Muscle of arm (tissue), 14 donors: ENCODE measurements at places on chromosomes 7 and 10. TPM values are rescaled to one million over a fixed set of nuclear protein-coding genes. Genes with fewer than 3 reads are reported as not detected.

DNA sequence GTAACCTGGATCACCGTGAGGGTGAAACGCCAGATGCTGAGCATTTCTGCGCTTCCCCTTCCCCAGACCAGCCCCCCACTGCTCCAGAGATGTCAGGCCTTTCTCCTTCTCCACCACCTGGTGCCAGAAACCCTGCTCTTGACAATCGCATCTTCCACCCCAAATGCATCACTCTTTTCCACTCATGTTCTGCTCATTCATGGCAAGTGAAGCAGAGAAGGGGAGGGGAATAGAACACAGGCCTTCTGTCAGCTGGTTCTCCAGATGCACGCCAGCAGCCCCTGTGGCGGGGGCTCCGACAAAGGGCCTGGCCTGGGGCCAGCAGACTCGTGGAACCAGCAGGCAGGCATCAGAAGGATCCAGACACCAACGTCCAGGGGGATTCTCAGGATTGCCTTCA, 68.5 kb upstream of the SVIL start:
- DNase-seq: no peak

The CALML3 gene
- 0.18 TPM for polyA plus RNA-seq

GRCh38 chr7:960269-960871, 5.9 kb upstream of the ADAP1 start:
- no peak for DNase-seq

GRCh38 chr7:117858712-117859111, 14.5 kb downstream of the CTTNBP2 start:
- DNase-seq: no peak

DNA sequence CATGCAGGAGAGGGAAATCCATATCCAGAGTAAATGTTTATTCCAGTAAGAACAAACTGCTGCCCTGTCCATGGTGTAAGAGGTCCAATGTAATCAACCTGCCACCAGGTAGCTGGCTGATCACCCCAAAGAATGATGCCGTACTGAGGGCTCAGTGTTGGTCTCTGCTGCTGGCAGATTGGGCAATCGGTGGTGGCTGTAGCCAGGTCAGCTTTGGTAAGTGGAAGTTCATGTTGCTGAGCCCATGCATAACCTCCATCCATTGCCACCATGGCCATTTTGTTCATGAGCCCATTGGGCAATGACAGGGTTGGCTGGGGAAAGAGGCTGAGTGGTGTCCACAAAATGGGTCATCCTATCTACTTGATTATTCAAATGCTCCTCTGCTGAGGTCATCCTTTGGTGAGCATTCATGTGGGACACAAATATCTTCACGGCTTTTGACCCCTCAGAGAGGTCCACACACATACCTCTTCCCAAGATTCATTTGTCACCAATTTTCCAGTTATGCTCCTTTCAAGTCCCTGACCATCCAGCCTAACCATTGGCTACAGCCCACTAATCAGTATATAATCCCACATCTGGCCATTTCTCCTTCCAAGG, 23.3 kb upstream of the PAPSS2 start:
- no peak for DNase-seq

The SAMD9 gene
- polyA plus RNA-seq: 3.3 TPM

The TMEM213 gene
- polyA plus RNA-seq: 0.30 TPM

The CRYGN gene
- polyA plus RNA-seq: not detected

The GIMAP1 gene
- 3.6 TPM for polyA plus RNA-seq

- no peak for DNase-seq
Observed at GRCh38 chr7:15561835-15562234, at the start of gene AGMO. TSS of gene AGMO (minus strand) at chr7:15562015.

The COL1A2 gene
- 3,325 TPM for polyA plus RNA-seq

DNA sequence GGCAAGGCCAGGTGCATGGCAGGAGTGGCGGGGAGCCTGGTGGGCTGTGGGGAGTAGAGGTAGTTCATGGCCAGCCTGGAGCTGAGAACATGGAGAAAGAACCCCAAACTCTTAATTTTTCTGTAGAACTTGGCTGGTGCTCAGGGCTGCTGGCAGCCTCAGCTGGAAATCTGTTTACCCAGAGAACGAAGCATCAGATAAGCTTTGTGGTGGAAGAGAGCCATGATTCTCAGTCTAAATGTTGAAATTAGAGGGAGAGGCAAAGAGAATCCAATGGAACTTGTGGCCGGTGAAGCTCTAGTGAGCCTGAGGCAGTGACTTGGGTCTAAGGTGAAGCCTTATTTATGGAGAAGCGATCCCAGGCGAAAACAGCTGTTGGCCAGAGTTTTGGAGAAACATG, 126.4 kb downstream of the CCDC3 start:
- no peak for DNase-seq

GRCh38 chr7:82384051-82384464, 59.5 kb downstream of the CACNA2D1 start:
- DNase-seq: no peak

DNA sequence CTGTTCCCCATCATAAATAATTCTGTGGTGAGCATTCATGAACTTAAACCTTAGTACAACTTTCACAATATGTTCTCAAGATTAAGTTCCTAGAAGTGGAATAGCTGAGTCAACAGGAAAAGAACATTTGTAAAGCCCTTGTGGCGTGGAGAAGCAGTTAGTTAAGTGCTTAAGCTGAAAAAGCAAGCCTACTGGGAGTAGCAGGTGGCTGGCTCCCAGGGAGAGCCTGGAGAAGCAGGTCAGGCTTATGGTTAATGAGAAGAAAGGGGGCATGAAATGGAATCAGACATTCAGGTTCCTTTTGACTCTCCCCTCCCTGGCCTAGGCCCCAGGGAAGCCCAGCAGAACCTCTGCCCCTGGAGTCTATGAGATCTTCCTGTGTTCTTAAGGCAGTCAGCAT, 35.3 kb downstream of the VSTM4 start:
- no peak for DNase-seq

The EN2 gene
- 0.35 TPM for polyA plus RNA-seq

- DNase-seq: no peak
Observed at GRCh38 chr7:34567906-34568305, 90.1 kb upstream of the NPSR1 start.

DNA sequence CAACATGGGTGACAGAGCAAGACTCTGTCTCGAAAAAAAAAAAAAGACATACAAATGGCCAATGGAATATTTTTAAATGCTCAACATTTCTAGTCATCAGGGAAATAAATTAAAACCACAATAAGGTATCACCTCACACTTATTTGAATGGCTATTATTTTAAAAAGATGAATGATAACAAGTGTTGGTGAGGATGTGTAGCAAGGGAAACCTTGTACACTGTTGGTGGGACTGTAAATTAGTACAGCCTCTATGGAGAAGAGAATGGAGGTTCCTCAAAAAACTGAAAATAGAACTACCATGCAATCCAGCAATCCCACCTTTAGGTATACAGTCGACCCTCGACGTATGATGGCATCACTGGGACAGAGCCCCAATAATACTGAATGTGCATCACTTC, 65.4 kb upstream of the DIP2C start:
- no peak for DNase-seq

The CREB5 gene
- polyA plus RNA-seq: 21.9 TPM

GRCh38 chr10:121036431-121036830, 185.3 kb downstream of the WDR11 start:
- DNase-seq: peak; percentile 56

GRCh38 chr7:45073786-45074527, 14.8 kb downstream of the NACAD start:
- DNase-seq: no peak

DNA sequence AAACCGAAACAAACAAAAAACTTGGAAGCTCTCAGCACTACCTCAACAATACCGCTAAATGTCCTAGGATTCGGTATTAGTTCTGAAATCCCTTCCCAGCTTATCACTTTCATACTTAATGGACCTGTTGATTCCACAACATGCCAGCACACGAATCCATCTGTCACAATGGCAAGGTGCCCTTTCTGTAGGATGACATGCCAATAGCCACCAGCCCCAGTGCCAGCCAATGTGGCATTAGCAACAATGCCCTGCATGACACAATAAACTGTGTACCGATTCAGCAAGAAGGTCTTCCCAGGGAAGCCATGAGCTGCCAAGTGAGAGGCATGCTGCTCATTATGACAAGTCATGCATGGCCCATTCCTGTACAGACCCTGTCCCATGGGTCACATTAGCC, 35.6 kb upstream of the CHCHD3 start:
- no peak for DNase-seq

DNA sequence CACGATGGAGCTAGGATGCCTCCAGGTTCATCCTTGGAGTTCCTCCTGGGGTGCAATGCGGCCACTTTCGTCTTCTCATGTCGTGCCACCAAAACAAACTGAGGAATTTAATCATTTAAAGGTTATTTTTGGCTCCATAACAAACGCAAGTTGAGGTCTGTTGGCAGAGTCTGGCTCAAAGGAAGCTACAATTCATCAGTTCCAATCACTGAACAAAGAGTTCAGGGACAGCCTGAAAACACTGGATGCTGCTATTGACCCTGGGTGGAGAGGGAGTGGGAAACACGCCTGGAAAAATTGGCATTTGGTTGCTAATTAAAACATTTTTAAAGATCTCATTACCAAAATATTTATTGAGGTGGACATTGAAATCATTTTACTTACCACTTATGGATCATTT, 11.4 kb upstream of the MGMT start:
- DNase-seq: no peak

The HMX3 gene
- not detected for polyA plus RNA-seq

- DNase-seq: no peak
Observed at GRCh38 chr10:125441151-125441550, 241.8 kb downstream of the TEX36 start.

The PTPRE gene
- polyA plus RNA-seq: 5.0 TPM

DNA sequence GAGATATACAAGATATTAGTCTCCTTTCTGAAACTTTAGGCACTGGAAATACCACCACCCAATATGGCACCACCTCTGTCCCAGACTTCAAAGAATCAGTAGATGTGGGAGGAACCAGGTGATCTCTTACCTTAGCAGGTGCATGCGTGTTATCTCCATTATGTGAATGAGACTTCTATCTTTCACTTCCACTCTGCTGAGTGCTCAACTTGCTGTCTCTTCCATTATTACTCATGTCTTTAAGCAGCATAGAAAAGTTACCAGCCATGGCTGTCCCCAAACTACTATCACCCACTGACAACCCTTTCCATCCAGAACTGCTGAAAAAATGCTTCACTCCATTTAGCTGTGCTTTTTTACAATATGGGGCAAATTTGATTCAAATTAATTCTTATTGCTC, 101.5 kb upstream of the PRSS1 start:
- DNase-seq: no peak

- no peak for DNase-seq
Observed at GRCh38 chr7:134452991-134453473, 5.9 kb downstream of the AKR1B1 start.

DNA sequence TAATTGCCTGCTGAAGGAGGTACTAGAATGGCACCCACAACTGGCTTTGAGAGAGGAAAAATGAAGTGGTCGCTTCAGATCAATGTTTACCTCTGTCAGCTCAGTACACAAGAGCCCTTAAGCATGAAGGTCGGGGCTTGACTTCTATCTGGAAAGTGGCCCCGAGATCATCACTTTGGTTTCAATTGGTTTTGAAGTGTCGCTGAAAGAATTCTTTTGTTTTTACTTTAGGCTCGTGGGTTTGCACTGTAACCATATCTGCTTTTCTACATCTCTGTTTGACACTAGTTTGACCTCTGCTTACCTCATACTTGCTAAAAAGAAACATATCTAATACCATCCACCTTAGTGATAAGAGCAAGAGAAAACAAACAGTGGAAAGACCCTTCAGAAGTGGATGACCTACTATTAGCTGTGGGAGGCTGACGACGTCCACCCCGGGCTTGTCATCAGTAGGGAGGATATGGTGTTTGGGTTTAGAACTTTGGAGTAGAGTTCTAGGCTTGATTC, 361.8 kb downstream of the GATA3 start:
- DNase-seq: no peak
